ENCODE measurements at places on chromosomes 1 and 21.
A peak's percentile ranks its signal among the peaks of the same experiment; 100 is the strongest.

- DNase-seq: no peak
Observed at GRCh38 chr1:60359431-60359830, 285.9 kb upstream of the C1orf87 start.

DNA sequence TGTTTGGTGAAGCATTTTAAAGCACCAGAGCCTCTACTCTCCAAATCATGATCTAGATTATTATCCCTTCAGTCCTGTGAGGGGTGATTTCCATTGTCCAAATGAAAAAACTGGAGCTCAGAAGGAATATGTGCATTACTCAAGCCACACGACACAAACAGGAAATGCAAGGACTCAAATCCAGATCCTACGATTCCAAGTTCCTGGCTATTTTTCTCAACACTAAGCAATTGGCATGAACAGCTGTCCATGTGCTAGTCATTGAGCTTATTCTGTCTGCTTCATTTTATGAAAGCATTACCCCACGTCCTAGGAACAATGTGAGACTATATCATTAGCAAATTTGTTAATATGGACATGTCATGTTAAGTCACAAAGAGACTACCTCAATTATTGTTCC is 273.1 kb upstream of the LYPLAL1 start:
- DNase-seq: no peak

DNA sequence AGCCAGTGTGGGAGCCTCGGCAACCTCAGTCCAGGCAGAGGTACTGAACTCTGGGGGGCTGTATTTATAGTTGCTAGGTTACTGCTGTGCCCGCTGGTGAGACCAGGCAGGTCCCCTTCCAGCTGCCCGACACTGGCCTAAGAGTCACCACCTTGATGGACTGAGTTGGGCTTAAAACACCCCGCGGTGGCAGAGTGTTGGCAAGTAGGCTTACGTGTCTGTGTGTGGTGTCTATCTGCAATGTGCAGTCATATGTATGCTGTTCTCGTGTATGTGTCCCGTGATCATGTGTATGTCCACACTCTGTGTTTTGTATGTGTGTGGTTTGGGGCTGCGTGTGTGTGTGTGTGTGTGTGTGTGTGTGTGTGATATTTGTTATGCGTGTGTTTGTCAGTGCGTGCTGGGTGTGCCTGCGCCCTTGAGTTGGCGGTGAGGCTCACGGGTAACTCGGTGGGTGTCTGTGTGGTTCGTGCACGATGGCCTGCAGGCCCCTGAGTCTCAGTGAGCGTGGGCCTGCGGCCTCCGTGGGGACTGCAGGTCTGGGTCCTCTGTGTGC is 65.5 kb downstream of the MEF2D start:
- no peak for DNase-seq

- no peak for DNase-seq
Observed at GRCh38 chr1:115363171-115363570, 25.1 kb upstream of the NGF start.

- no peak for DNase-seq
Observed at GRCh38 chr1:15094056-15094455, 59.5 kb upstream of the TMEM51 start.

GRCh38 chr1:67540025-67540732 is 110.0 kb upstream of the SERBP1 start:
- no peak for DNase-seq

GRCh38 chr1:196651637-196652215 is at the start of gene CFH:
CFH (plus strand) TSS chr1:196652043; CDS start chr1:196652118, 75 bp downstream.
- DNase-seq: no peak

- DNase-seq: no peak
Observed at GRCh38 chr1:117572546-117572945, 33.3 kb upstream of the TENT5C start.

DNA sequence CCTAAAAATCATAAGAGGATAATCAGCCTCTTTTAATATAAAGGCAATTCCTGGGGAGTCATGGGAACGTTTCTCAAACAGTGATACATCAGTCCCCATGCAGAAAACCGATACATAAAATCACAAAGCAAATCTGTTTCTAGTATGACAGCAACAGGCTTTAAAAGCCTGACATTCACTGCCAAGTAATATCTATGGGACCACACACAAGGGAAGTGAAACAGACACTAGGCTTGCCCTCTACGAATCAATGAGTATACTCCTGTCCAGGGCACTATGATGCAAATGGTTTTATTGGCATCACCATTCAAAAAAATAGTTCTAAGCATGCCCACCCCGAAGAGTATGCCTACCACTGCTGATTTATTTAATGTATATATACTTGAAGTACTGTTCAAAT is 54.4 kb downstream of the TIAM1 start:
- no peak for DNase-seq

DNA sequence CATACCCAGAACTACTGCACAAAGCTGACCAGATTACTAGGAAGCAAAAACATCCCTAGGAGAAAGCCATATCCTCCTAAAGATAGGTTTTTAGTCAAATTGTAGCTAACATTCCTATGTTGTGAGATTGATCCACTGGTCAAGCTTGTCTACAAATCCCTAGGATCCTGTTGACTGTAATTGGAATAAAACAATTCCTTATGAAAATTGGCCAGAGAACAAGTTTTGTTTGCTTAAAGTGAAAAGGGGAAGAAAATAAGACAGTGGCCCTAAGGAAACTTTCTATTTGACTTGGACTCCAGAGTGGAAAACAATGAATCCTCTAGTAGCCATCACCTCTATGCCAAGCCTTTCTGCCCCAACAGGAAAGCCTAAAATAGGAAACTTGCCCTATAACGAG is 645.2 kb upstream of the USP24 start:
- no peak for DNase-seq

- DNase-seq: no peak
Observed at GRCh38 chr21:29639366-29640079, 300.3 kb downstream of the GRIK1 start.

DNA sequence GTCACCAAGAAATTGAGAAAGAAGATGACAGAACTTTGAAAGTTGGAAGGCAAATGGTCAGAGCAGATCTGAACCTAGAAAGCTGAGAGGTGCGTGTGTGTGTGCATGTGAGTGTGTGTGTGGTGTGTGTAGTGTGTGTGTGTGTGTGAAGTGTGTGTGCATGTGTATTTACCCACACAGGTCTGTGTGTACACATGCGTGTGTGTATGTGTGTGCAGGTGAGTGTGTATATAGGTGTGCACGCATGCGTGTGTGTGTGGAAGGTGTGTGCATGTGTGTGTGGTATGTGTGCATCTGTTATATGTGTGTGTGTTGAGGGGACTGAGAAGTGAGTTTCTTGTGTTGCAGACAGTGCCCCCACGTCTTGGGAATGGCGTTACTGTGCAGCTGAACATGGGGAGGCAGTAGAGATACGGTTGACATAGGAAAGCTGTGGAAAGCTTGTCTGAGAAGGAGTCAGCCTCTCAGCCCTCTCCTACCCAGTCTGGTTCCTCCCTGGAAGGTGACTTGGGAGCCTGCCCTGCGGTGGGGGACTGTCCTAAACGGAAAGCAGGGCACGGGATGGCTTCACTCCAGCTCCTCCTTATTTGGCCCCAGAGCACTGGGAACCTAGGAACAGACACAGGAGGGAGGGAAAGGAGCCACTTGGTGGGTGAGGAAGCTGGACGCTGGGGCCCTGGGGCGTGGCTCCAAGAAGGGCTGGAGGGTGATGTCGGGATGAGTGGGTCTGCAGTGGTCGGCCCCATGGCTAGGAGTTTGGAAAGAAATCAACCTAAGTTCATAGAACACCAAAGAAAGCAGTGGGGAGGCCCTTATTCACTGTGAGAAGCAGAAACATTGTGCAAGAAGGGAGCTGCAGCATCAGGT is 97.2 kb downstream of the PCBP3 start:
- DNase-seq: no peak

DNA sequence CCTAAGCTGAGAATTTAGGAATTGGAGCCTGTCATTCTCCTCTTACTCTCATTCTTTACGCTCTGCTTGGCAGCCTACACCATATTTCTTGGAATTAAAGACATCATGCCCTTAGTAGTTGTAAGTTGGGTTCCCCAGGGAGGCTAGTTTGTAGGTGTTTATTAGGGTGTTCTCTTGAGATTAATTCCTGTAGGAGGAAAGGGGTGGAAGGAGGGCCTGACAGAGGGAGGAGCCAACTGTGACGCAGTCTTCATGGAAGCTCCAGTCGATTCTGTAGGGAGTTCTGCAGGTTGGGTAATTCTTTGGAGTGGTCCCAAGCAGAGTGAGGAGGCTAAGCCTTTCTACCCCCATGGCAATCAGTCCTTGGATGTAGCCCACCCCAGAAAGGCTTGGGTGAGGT is 111.4 kb downstream of the HHAT start:
- DNase-seq: no peak

- no peak for DNase-seq
Observed at GRCh38 chr1:22418933-22419382, 32.7 kb upstream of the ZBTB40 start.

DNA sequence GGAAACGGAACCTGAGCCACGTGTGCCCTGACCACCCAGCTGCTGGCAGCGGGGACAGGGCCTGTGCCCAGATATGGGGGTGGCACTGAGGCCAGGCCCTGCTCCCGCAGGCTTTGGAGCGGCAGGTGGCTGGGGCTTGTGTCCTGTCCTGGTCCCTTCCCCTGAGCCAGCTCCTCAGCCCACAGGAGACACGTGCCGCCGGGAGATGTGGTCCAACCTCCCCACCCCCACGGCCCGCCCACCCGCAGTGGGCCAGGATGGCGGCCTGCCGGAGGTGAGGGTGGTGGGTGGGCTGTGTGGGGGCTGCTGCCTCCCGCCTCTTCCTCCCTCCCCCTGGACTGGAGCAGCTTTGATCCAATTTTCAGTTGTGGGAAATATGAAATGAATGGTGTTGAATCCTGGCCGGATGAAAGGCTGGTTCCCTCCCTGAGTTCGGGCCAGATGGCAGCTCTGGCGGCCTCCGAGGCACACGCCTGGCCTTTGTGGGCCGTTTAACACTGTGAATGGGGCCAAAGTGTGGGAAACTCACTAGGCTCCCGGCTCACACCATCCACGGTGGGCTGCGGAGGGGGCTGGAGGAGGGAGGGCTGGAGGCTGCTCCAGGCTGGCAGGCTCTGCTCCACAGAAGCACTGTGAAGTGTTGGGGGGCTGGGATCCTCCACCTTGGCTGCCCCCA is 2.6 kb upstream of the HES5 start:
- no peak for DNase-seq

- peak; percentile 31 for DNase-seq
Observed at GRCh38 chr1:28087614-28088167, 719 bp downstream of the EYA3 start.
